Left lobe of liver (tissue), 2 donors: ENCODE measurements at places on chromosomes 5 and 9. TPM values are rescaled to one million over a fixed set of nuclear protein-coding genes. Genes with fewer than 3 reads are reported as not detected.

CTSL gene
- 152 TPM for total RNA-seq

FAM169A gene
- total RNA-seq = 3.4 TPM

- DNase-seq = no peak
These were observed 2.1 kb upstream of the SH3RF2 start for GRCh38 chr5:145934276-145934675.

GRCh38 chr5:163261647-163262269 lies 175.6 kb upstream of the CCNG1 start:
- DNase-seq = no peak

DNA sequence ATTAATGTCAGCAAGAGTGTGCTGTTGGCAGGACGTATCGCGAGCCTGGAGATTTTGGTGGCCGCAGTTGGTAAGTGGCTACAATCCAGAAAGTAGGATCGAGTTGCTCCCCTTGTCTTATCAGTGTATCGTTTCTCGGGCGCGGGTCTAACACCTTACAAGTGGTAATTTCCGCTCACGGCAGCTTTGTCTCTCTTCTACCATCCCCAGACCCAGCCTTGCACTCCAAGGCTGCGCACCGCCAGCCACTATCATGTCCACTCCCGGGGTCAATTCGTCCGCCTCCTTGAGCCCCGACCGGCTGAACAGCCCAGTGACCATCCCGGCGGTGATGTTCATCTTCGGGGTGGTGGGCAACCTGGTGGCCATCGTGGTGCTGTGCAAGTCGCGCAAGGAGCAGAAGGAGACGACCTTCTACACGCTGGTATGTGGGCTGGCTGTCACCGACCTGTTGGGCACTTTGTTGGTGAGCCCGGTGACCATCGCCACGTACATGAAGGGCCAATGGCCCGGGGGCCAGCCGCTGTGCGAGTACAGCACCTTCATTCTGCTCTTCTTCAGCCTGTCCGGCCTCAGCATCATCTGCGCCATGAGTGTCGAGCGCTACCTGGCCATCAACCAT lies 1.1 kb downstream of the PTGER4 start:
- DNase-seq = no peak

DNA sequence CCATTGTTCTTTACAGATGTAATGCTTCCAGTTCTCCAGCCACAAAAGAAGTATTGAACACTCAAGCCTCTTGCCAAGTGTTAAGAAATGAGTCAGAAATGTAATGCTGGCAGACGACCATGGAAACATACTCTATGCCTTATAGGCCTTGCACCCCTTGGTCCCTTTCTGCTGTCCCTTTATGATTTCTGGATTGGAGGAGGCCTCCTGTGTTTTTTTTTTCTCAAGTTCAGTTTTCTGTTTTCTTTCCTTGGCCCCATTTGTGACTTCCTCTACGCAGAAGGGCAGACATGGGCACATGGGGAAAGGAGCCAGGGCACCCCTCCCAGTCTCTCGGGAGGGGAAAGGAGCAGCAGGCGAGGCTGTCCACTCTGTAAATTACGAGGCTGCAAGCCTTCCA lies 53.4 kb downstream of the SNX18 start:
- DNase-seq = no peak

DNA sequence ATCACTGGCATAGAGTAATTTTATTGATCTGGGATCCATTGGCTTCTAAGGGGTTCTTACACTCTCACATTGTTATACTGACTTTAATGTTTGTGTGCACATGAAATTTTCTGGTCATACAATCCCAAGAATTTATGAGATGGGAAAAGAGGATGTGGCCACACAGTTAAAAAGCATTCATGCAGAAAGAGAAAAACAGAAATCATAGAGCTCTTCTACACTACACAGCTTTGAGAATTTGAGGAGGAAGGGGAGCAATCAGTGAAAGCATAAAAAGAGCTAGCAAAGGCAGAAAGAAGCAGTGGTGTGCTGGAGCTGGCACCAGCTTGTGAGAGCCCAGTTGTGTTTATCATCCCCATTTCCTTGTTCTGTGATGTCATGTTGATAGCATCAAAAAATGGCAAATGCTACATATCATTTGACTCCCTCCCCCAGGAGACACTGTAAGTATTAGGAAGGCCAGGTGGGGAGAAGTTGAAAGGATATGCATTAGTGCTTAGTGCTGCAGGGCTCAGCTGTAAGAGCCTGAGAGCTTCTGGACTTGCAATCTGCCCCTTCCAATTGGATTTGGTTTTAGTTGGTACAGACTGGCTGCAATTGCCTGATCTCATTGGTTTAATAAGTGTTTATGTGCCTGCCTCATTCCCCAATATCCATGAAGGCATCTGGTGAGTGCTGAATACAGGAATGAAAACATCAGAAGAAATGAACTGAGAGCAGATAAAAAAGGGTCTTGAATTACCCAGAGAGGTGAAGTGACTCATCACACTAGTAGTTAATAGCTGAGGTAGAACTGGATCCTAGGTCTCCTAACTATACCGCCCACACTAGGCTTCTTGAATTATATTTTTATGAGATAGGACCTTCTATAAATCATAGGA lies 30.9 kb downstream of the RHOBTB3 start:
- DNase-seq = no peak
